Smooth muscle cell of trachea (primary cell): ENCODE measurements at places on chromosomes 1 and 21. TPM values are rescaled to one million over a fixed set of nuclear protein-coding genes. Genes with fewer than 3 reads are reported as not detected.

Gene AURKAIP1
- 109 and 137 TPM in 2 replicates for total RNA-seq

Gene ADAMTS4
- total RNA-seq, result 2.3 and 3.1 TPM in 2 replicates

Gene LYPD8
- not detected in 2 replicates for total RNA-seq

Gene RNF207
- total RNA-seq, result 6.8 and 17.5 TPM in 2 replicates

Gene PPFIA4
- 5.5 and 20.0 TPM in 2 replicates for total RNA-seq

Gene RCSD1
- 0.17 and 0.87 TPM in 2 replicates for total RNA-seq

Gene ENTREP3
- 11.1 and 13.4 TPM in 2 replicates for total RNA-seq

Gene CACHD1
- total RNA-seq, result 4.5 and 5.3 TPM in 2 replicates

Gene PLA2G2A
- total RNA-seq, result not detected in 2 replicates

Gene SNX7
- 46.5 and 54.0 TPM in 2 replicates for total RNA-seq

Gene MATN1
- 0.33 TPM in 1 of 2 replicates, not detected in the other for total RNA-seq

Gene ZBTB8B
- not detected in 2 replicates for total RNA-seq

Gene CYP4Z1
- total RNA-seq, result not detected in 2 replicates

Gene KRTAP19-3
- not detected in 2 replicates for total RNA-seq
